ENCODE measurements at places on chromosomes 5 and 9. TPM values are rescaled to one million over a fixed set of nuclear protein-coding genes. Genes with fewer than 3 reads are reported as not detected.

The PAPPA gene
- 0.13 TPM for total RNA-seq

The C5orf34 gene
- total RNA-seq: 10.6 TPM

The SMIM33 gene
- 0.13 TPM for total RNA-seq

The IL13 gene
- not detected for total RNA-seq

The N4BP3 gene
- total RNA-seq: 16.0 TPM

The OR1J2 gene
- total RNA-seq: not detected

The PFN3 gene
- not detected for total RNA-seq

The PCDHGA7 gene
- 2.0 TPM for total RNA-seq

The ZNF618 gene
- total RNA-seq: 28.3 TPM

The KIF27 gene
- total RNA-seq: 4.4 TPM

The SGCD gene
- total RNA-seq: under 0.01 TPM

The PLPP1 gene
- total RNA-seq: 24.9 TPM

The PTGR1 gene
- 146 TPM for total RNA-seq

The TNC gene
- 0.80 TPM for total RNA-seq

The WNT8A gene
- not detected for total RNA-seq

The FCN1 gene
- not detected for total RNA-seq

The ADRB2 gene
- 4.1 TPM for total RNA-seq

The FREM1 gene
- 0.27 TPM for total RNA-seq

The PDE6A gene
- not detected for total RNA-seq

The PNPLA7 gene
- 0.22 TPM for total RNA-seq

The CCDC152 gene
- total RNA-seq: 4.0 TPM

The SLC36A3 gene
- total RNA-seq: not detected

The OR1J1 gene
- not detected for total RNA-seq

The VLDLR gene
- 5.1 TPM for total RNA-seq

The RAB24 gene
- total RNA-seq: 11.8 TPM

The SLC4A9 gene
- total RNA-seq: not detected

The ATP10B gene
- not detected for total RNA-seq

The SYNPO gene
- 25.9 TPM for total RNA-seq

The PIP5K1B gene
- total RNA-seq: not detected

The MCTP1 gene
- total RNA-seq: 86.0 TPM

The SOX30 gene
- not detected for total RNA-seq

The NUTM2F gene
- total RNA-seq: not detected

The LTC4S gene
- 0.43 TPM for total RNA-seq

The HK3 gene
- total RNA-seq: not detected

The ADAMTSL2 gene
- total RNA-seq: not detected

The UBE2B gene
- total RNA-seq: 70.5 TPM

The FBXL7 gene
- 14.4 TPM for total RNA-seq

The AQP3 gene
- total RNA-seq: 0.36 TPM

The PLAC8L1 gene
- not detected for total RNA-seq

The AFAP1L1 gene
- total RNA-seq: 102 TPM

The OR1L8 gene
- total RNA-seq: under 0.01 TPM

The PCDHA3 gene
- total RNA-seq: 0.14 TPM

The DNAJC18 gene
- total RNA-seq: 15.8 TPM

The FBXO10 gene
- 9.5 TPM for total RNA-seq

The EIF4EBP3 gene
- 1.7 TPM for total RNA-seq

The KCNV2 gene
- total RNA-seq: not detected

The TAF11L10 gene
- total RNA-seq: not detected

The GPR151 gene
- not detected for total RNA-seq
